GM10248 (cell line): ENCODE measurements at places on chromosomes 1 and 21.
A peak's percentile ranks its signal among the peaks of the same experiment; 100 is the strongest.

GRCh38 chr1:82139751-82140468 lies 339.2 kb downstream of the ADGRL2 start:
- DNase-seq, result no peak

DNA sequence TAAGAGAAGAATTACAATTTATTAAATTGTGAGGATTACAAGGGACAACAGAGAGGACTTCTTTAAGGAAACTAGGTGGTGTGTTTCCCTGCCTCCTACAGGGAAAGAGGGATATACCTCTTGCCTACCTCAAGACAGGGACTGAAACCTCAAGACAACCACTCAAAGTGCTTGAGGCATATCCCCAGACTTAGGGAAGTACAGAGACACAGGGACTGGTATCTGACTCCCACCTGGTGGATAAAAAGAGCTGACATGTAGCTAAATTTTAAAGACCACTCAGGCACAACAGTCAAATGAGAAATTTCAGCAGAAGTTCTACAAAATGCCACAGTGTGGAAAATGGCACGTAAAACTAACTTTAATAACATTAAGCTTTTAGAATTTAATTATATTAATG lies 21.3 kb downstream of the DENND2C start:
- no peak for DNase-seq

DNA sequence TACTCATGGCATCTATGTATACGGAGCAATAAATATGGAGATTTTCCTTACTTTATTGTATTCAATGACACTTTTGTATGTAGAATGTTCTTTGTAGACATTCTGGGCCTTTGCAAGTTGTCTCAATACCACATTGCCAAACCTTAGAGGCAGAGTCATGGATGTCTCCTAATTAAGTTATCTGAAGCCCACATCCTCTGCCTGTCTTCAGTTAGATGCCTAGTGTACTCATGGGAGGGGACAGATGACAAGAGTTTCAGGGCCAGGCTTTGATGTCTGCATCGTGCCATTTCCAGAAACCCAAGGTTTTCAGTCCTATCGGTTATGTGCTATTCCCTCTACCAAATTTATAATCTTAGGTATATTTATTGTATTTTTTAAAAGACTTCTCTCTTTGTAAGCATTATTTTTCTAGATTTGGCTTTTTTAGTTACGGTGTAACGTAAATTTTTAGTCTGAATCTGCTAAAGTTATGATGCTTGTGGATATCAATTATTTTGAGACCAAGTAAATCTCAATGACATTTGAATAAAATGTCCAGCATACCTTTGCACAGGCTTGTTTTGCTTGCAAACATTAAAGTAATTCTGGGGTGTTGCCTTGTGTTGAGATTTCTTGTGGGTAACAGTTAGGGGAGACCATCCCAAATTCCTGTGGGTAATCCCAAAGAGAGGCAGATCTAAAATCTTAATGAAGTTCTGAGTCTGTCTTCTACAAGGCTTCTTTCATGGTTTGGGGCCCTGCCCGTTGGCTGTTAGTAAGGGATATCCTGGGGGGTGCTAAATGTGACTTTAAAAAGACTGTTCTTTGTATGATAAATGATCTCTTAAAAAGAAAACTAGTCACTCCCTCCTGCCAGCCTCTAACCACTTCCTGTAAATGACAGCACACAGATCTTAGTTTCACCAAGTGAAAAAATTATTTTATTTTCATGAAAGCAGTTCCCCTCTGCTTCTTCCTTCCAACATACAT lies 8.0 kb upstream of the MACF1 start:
- DNase-seq, result peak; percentile 41

DNA sequence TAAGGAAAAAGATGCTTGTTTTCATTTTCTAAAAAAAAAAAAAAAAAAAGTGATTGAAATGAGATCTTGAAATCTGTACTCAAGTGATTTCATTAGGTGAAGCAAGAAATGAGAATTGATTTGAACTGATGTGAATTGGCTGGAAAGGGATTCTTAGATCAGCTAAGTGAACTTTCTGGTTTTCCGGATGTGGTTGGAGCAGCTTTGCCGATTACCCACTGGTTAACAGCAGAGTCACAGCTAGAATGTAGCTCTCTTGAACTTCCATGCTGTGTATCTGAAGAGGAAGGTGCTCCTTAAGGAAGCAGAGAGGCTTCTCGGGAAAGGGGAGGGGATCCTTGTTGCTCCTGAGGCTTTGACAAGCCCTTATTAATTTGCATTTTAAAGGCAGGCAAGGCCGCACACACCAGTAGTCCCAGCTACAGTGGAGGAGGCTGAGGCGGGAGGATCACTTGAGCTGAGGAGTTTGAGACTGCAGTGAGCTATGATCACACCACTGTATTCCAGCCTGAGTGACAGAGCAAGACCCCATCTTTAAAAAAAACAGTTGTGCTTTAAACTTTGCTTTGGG lies 28.7 kb upstream of the PWP2 start:
- DNase-seq, result no peak

DNA sequence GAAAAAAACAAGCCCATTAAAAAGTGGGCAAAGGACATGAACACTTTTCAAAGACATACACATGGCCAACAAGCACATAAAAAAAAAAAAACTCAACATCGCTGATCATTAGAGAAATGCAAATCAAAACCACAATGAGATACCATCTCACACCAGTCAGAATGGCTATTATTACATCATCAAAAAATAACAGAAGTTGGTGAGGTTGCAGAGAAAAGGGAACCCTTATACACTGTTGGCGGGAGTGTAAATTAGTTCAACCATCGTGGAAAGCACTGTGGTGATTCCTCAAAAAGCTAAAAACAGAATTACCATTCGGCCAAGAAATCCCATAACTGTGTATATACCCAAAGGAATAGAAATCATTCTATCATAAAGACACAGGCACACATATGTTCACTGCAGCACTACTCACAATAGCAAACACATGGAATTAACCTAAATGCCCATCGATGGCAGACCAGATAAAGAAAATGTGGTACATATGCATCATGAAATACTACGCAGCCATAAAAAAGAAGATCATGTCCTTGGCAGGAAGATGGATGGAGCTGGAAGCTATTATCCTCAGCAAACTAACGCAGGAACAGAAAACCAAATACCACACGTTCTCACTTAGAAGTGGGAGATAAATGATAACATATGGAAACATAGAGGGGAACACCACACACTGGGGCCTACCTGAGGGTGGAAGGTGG lies 70.1 kb downstream of the INTS7 start:
- DNase-seq, result no peak

- DNase-seq, result peak; percentile 38
Observed at GRCh38 chr1:59292562-59292961, 4.3 kb upstream of the FGGY start.

- no peak for DNase-seq
Observed at GRCh38 chr21:45303751-45304475, 16.2 kb upstream of the POFUT2 start.

DNA sequence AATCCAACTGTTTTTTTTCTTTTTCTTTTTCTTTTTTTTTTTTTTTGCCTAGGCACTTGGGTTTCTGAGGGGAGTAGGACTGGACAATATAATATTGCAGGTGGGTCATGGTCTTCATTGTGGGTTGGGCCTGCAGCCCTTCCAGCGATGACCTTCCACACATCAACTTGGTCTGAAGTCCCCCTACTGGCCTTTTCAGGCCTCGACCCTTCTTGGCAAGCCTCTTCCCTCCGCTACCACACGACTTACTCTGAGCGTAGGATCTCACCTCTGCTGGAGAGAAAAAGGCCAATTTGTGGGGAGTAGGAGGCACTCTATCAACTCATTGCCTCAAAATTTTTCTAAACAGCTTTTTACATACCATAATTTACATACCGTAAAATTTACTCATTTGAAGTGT lies 51.1 kb upstream of the GRIK3 start:
- no peak for DNase-seq

DNA sequence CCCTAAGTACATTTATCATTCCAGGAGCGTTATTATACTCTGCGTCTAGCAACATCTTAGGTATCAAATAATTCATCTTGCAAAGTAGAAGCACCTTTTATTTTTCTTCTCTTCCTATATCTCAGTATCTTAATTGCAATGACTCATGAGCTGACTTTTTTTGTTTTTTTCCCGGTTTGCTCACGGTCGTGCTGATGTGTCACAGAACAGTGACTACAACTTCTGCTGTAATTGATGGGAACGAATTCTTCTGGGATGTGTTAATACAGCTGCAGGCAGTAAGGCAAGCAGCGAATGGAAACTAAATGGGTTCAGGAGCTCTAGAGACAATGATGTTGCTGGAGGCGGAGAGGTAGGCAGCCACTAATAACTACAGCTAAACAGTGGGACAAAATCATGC lies 89.8 kb upstream of the TMPRSS15 start:
- DNase-seq, result no peak

DNA sequence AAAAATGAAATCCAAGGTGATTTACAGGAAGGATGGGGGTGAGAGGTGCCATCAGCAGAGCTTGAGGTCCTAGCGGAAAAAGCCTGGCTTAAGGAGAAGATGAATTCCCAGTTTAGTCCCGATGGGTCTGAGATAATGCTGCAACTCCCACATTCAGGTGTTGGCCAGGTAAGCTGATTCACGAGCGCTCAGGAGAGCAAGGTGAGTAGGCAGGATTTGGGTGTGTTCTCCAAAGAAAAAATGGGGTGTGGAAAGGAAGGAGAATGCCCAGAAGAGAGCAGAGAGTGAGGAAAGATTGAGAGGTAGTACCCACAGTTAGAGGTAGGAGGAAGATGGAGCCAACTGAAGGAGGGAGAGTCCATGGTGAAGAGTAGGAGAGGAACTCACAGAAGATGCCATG lies 12.5 kb downstream of the RIMS3 start:
- no peak for DNase-seq

- DNase-seq, result no peak
Observed at GRCh38 chr1:223331301-223331700, 32.7 kb downstream of the SUSD4 start.

DNA sequence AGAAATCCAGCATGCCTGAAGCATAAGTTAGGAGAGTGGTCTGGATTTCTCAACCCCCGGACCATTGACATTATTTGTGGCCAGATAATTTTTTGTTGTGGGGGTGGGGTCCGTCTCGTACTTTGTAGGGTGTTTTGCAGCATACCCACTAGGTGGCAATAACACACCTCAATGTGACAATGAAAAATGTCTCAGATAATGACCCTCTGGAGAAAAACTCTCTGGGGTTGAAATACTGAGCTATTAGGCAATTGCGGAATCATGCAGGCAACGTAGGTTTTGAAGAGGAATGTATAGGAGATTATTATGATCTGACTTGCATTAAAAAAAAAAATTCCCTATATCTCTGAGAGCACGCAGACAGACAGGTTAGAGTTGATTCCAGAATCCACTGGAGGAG lies 25.3 kb upstream of the RRP15 start:
- DNase-seq, result peak; percentile 21

- DNase-seq, result no peak
Observed at GRCh38 chr1:208821939-208822338, 577.8 kb upstream of the PLXNA2 start.

DNA sequence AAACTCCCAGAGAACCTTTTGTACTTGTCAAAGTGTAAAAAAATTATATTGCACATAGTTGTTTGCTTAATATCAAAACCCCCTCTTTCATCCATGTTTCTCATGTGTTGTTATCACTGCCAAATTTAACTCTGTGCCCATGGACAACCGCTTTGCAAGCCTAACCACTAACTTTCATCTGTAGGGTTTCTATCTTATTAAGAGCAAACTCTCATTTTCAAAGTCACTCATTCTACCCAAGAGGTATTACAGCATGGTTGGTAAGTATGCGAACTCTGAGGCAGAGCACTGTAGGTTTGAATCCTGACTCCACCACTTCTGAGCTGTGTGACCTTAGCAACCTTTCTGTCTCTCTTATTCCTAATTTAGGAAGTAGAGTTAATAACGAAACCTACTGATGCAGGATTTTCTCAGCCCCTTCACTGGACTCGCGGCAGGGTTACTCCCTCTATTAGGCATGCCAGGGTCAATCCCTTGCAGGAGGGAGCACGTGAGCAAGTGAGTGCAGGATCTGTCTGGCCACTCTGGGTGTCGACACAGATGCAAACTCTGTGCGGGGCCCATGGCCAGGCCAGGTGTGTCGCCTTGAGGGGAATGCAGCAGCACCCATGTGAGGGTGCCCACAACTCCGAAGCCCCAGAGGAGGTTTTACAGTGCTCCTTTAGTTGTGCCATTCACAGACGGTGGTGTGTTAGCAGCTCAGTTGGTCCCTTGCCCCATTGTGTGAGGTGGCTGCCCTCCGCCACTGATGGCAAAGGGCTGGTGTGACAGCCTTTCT lies 361.5 kb upstream of the ADGRL2 start:
- DNase-seq, result no peak

GRCh38 chr1:204258213-204259115 lies 44.7 kb upstream of the GOLT1A start:
- peak; percentile 74 for DNase-seq

- DNase-seq, result no peak
Observed at GRCh38 chr1:29649189-29650040, 413.1 kb downstream of the PTPRU start.

GRCh38 chr1:200947059-200947566 lies 52.4 kb downstream of the INAVA start:
- no peak for DNase-seq

GRCh38 chr1:30149226-30149625 lies 574.2 kb downstream of the MATN1 start:
- DNase-seq, result no peak

GRCh38 chr1:217052626-217053025 lies 329.4 kb upstream of the ESRRG start:
- no peak for DNase-seq

- DNase-seq, result peak; percentile 81
Observed at GRCh38 chr1:167533851-167534300, 15.5 kb upstream of the CD247 start.

DNA sequence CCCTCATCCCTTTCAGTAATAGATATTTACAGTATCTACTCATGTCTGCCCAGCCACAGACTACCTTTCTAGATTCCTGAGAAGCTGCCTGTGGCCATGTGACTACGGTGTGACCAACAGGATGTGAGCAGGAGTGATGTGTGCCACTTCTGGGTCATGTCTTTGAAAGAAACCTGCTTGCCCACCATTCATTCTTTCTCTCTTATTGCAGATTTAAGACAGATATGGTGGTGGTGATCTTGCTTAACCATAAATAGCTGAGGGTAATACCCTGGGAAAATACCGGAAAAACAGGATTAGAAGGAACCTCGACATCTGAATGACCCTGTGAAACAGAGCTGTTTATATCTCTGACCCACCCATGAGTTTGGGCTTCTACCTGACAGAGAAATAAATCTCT lies 41.6 kb upstream of the GUCA2A start:
- no peak for DNase-seq

- DNase-seq, result no peak
Observed at GRCh38 chr21:39499156-39499555, 47.4 kb downstream of the SH3BGR start.

GRCh38 chr21:26686278-26686677 lies 113.2 kb upstream of the CYYR1 start:
- DNase-seq, result no peak

GRCh38 chr1:21258331-21259134 lies 31.7 kb downstream of the ECE1 start:
- DNase-seq, result no peak

GRCh38 chr1:97913506-97914139 lies 7.2 kb downstream of the DPYD start:
- DNase-seq, result no peak
